ENCODE measurements at places on chromosomes 2 and 18. TPM values are rescaled to one million over a fixed set of nuclear protein-coding genes. Genes with fewer than 3 reads are reported as not detected.

- H3K36me3 ChIP-seq, result no peaks in the 10 kb centered on the region
- peaks cover 25% of the 10 kb centered on the region for H3K4me1 ChIP-seq
- H3K4me3 ChIP-seq, result peak overlapping the region; percentile 50
- H3K27me3 ChIP-seq, result peaks cover 17% of the 10 kb centered on the region
- no peak for DNase-seq
These were observed 865 bp downstream of the GALR1 start for GRCh38 chr18:77250501-77250925.

The POTEJ gene
- total RNA-seq, result not detected

DNA sequence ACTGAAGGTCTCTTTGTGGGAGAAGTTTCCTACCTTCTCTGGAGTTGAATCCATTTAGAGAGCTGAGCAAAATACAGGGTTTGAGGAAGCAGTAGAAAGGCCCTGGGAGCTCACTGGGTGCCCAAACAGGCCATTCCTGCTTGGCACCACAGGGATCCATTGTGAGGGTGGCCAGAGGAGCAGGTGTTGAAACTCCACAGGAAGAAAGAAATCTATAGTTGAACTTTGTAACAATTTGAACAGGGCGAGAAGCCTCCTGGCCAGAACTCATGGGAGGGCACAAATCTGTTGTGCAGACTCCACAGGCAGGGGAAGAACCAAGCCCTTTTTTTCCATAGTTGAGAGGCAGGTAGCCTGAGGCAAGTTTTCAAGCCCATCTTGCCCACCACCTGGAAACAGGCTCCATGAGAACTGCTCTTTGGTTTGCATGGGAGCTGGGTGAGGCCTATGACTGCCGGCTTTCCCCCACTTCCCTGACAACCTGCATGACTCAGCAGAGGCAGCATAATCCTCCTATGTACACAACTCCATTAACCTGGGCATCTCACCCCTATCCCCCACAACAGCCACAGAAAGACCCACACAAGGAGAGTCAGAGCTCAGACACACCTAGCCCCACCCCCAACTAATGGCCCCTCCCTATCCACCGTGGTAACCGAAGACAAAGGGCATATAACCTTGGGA is 1053.0 kb downstream of the TSN start:
- no peaks in the 10 kb centered on the region for H3K4me1 ChIP-seq
- H3K27me3 ChIP-seq, result no peaks in the 10 kb centered on the region
- no peaks in the 10 kb centered on the region for H3K36me3 ChIP-seq
- no peak overlapping the region for H3K27ac ChIP-seq

- DNase-seq, result no peak
- H3K4me1 ChIP-seq, result peaks cover 43% of the 10 kb centered on the region
- H3K27ac ChIP-seq, result no peak overlapping the region
These were observed 229.4 kb upstream of the SMAD2 start for GRCh38 chr18:48159816-48160215.

DNA sequence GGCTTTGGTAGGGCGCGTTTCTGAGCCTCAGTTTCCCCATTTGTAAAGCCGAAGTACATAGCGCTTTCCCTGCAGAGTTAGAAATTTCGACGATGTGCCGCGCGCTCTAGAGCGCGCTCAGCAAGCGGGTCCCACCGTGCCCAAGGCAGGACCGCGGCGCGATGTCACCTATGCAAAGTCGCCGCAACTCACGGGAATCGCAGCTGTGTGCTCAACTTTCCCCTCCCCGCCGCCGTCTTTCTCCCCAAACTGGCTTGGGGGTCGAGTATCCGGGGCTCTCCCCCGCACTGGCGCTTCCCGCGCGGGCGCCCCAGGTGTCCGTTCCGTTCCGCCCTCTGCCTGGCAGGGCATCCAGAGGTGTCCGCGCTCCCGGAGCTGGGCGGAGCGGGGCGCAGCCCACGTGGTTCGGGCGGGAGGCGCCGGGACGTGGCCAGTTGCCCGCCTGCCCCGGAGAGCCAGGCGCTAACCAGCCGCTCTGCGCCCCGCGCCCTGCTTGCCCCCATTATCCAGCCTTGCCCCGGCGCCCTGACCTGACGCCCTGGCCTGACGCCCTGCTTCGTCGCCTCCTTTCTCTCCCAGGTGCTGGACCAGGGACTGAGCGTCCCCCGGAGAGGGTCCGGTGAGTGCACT is at the start of gene MLPH:
Gene MLPH (plus strand): TSS at position 433 of the 630 bp plus-strand sequence. CDS start 6,176 bp downstream, outside the sequence.
- peaks cover 30% of the 10 kb centered on the region for H3K4me1 ChIP-seq
- H3K36me3 ChIP-seq, result no peaks in the 10 kb centered on the region
- H3K4me3 ChIP-seq, result peak within 1 kb of the TSS; percentile 55
- no peak for DNase-seq
- H3K27me3 ChIP-seq, result peaks cover 9% of the 10 kb centered on the region
- H3K27ac ChIP-seq, result no peak within 1 kb of the TSS

The STAT4 gene
- total RNA-seq, result 5.4 TPM

DNA sequence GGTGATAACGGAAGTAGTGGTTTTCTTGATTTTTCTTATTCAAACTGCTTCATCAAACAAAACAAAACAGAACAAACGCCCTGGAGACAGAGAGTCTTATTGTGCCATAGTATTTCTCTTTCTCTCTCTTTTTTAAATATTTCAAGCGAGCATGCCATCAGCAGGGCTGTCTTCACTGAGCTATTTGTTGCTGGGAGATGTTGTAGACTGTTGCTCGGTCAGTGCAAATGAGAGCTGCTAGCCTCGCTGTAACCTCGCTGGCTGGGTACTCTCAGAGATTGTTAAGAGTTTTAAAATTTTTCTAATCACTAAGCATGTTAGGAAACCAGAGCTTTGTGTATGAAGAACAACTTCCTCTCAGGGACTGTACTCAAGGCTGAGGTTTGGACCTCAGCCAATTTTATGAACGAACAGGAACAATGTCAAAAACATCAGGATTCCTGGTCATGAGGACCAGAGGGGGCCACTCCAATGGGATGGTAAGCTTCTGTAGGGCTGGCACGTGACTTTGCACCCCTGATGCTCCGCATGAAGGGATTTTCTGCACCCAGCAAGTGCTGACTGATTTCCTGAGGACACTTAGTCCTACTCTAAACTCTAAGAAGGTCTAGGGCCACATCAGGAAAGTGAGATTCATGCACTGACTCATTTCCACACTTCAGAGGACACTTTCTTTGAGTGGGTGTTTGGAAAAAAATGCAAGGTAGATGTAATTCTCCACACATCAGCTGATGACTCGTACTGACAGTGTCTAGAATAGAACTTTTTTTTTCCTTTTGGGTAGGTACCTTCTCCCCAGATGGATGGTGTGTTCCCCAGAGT is 59.8 kb upstream of the IL1R1 start:
- H3K27me3 ChIP-seq, result no peaks in the 10 kb centered on the region
- no peak overlapping the region for H3K4me3 ChIP-seq
- no peaks in the 10 kb centered on the region for H3K36me3 ChIP-seq
- DNase-seq, result no peak
- H3K27ac ChIP-seq, result peak overlapping the region; percentile 52

GRCh38 chr2:114061566-114062098 is 171.7 kb downstream of the ACTR3 start:
- H3K36me3 ChIP-seq, result no peaks in the 10 kb centered on the region
- no peak overlapping the region for H3K27ac ChIP-seq
- peaks cover 4% of the 10 kb centered on the region for H3K27me3 ChIP-seq
- no peak overlapping the region for H3K4me3 ChIP-seq
- peak; percentile 57 for DNase-seq

The C1QL2 gene
- not detected for total RNA-seq

- H3K27ac ChIP-seq, result no peak overlapping the region
- DNase-seq, result no peak
- no peaks in the 10 kb centered on the region for H3K36me3 ChIP-seq
- H3K4me3 ChIP-seq, result no peak overlapping the region
- peaks cover 11% of the 10 kb centered on the region for H3K4me1 ChIP-seq
These were observed 262.1 kb downstream of the LPIN1 start for GRCh38 chr2:12008425-12009061.

- H3K36me3 ChIP-seq, result no peaks in the 10 kb centered on the region
- no peaks in the 10 kb centered on the region for H3K27me3 ChIP-seq
- peaks cover 43% of the 10 kb centered on the region for H3K4me1 ChIP-seq
- no peak overlapping the region for H3K4me3 ChIP-seq
These were observed 28.4 kb upstream of the PUM2 start for GRCh38 chr2:20378891-20379519.

- no peak for DNase-seq
- no peaks in the 10 kb centered on the region for H3K36me3 ChIP-seq
- no peak overlapping the region for H3K27ac ChIP-seq
- no peaks in the 10 kb centered on the region for H3K4me1 ChIP-seq
- H3K27me3 ChIP-seq, result no peaks in the 10 kb centered on the region
These were observed 188.3 kb downstream of the GBX2 start for GRCh38 chr2:235979753-235980435.

- H3K27me3 ChIP-seq, result no peaks in the 10 kb centered on the region
- no peak for DNase-seq
- H3K4me1 ChIP-seq, result no peaks in the 10 kb centered on the region
- no peak overlapping the region for H3K27ac ChIP-seq
- no peaks in the 10 kb centered on the region for H3K36me3 ChIP-seq
- H3K4me3 ChIP-seq, result no peak overlapping the region
These were observed 41.8 kb downstream of the SMAD7 start for GRCh38 chr18:48908916-48909315.

GRCh38 chr2:240341064-240341463 is 94.4 kb upstream of the GPC1 start:
- no peak for DNase-seq
- no peaks in the 10 kb centered on the region for H3K36me3 ChIP-seq
- no peak overlapping the region for H3K4me3 ChIP-seq
- no peaks in the 10 kb centered on the region for H3K4me1 ChIP-seq

The COLEC11 gene
- total RNA-seq, result 7.3 TPM

DNA sequence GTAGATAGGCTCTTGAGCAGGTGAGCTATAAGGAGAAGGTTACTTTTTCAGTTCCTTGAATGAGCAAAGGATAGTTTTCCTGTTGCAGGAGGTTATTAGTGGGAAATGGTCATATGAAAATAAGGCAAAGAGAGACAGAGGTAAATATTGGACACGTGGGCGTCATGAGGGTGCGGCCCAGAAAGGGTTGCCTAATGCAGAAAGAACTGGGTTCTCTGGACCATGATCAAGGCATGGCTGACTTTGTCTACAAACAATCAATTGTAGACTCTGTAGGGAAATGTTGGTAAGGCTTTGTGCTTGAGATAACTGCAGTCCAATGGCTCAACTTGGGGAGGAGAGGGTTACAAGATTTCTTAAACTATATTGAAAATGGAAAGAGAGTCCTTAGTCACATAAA is 585.8 kb downstream of the BCL11A start:
- H3K4me3 ChIP-seq, result no peak overlapping the region
- DNase-seq, result no peak
- H3K36me3 ChIP-seq, result no peaks in the 10 kb centered on the region
- no peak overlapping the region for H3K27ac ChIP-seq

- H3K27me3 ChIP-seq, result no peaks in the 10 kb centered on the region
- H3K27ac ChIP-seq, result no peak overlapping the region
- peaks cover 5% of the 10 kb centered on the region for H3K4me1 ChIP-seq
- no peak for DNase-seq
- H3K4me3 ChIP-seq, result no peak overlapping the region
These were observed 83.4 kb downstream of the DOCK10 start for GRCh38 chr2:224958873-224959272.

DNA sequence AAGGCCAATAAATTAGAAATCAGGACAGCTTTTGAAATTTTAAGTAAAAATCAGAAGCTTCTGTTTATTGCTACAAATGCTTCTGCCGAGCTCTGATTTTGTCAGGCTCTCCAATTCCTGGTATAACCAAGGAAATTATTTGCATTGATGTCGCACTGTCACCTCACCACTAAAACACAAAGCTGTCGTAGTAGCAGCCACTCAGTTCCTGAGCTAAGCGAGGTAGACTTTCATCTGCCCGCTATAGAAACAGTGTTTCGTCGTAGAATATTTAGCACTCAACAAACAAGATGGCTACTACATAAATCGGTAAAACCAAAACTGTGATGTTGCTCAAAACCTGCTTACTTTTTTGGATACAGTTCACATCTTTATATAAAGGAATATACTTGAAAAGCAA is 141.3 kb upstream of the FOSL2 start:
- H3K4me3 ChIP-seq, result no peak overlapping the region
- H3K4me1 ChIP-seq, result peaks cover 13% of the 10 kb centered on the region
- DNase-seq, result no peak
- H3K36me3 ChIP-seq, result no peaks in the 10 kb centered on the region
- H3K27me3 ChIP-seq, result no peaks in the 10 kb centered on the region

The PSTPIP2 gene
- 7.4 TPM for total RNA-seq

The CTNNA2 gene
- total RNA-seq, result 0.42 TPM

The KCTD1 gene
- 14.6 TPM for total RNA-seq

GRCh38 chr18:11761553-11761952 is 72.5 kb downstream of the GNAL start:
- no peaks in the 10 kb centered on the region for H3K27me3 ChIP-seq
- DNase-seq, result peak; percentile 4
- no peaks in the 10 kb centered on the region for H3K36me3 ChIP-seq
- H3K4me1 ChIP-seq, result no peaks in the 10 kb centered on the region

The CCL20 gene
- total RNA-seq, result not detected

DNA sequence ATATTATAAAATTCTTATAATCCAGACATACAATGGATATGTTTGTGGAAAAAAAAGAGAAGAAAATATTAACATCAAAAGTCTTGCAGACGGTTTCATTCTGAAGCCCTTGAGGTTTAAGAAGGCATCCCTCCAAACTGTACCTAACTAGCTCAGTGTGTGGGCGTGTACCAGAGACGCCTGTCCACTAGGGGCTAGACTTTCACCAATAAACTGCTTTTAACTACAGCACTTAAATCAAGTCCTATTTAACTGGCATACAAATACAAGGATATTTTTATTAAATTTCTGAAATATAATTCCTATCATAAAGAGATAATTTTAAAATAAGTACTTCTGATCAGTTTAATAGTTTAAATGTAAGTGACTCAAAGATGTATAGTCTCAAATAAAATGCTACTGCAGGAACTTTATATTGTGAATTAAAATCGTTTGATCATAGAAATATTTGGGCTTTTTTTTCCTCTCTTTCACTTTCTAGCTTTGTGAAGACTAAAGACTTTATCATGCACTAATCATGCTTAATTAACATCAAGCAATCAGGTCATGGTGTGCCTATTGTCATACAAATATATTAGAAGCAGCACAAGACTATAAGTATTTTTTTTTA is 437.7 kb downstream of the SATB2 start:
- H3K27ac ChIP-seq, result no peak overlapping the region
- no peaks in the 10 kb centered on the region for H3K36me3 ChIP-seq
- no peak for DNase-seq

GRCh38 chr2:71882949-71883472 is 264.7 kb downstream of the CYP26B1 start:
- DNase-seq, result no peak
- no peaks in the 10 kb centered on the region for H3K27me3 ChIP-seq
- H3K36me3 ChIP-seq, result no peaks in the 10 kb centered on the region
- H3K27ac ChIP-seq, result no peak overlapping the region

DNA sequence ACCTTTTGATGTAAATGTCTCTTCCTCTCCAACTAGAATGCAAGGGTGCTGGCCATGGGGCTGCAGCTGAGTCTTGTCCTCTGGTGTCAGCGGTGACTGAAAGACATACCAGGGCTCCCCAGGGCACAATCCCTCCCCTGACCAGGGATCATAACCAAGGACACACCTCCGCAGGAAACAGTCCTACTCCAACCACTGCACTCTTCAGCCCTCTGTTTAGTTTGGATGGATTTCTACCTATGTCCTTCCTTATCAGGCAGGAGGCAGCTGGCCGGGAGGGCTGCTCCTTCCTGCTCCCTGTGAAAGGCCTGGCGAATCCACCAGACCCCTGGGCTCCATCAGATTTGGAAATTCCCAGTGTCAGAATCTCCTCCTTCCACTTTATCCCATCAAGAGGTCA is 185.2 kb upstream of the ID2 start:
- H3K4me3 ChIP-seq, result no peak overlapping the region
- peaks cover 5% of the 10 kb centered on the region for H3K4me1 ChIP-seq
- peak overlapping the region; percentile 19 for H3K27ac ChIP-seq
- no peaks in the 10 kb centered on the region for H3K36me3 ChIP-seq

All from esophagus muscularis mucosa (tissue), 4 donors.